Stimulated activated CD8-positive, alpha-beta memory T cell treated with anti-CD3 and anti-CD28 coated beads, Interleukin-4, amount 100 ng/mL, for 24 hours (primary cell): ENCODE measurements at places on chromosomes 7 and 10.

GRCh38 chr7:151725844-151726651 lies 150.9 kb downstream of the PRKAG2 start:
- DNase-seq, result no peak

DNA sequence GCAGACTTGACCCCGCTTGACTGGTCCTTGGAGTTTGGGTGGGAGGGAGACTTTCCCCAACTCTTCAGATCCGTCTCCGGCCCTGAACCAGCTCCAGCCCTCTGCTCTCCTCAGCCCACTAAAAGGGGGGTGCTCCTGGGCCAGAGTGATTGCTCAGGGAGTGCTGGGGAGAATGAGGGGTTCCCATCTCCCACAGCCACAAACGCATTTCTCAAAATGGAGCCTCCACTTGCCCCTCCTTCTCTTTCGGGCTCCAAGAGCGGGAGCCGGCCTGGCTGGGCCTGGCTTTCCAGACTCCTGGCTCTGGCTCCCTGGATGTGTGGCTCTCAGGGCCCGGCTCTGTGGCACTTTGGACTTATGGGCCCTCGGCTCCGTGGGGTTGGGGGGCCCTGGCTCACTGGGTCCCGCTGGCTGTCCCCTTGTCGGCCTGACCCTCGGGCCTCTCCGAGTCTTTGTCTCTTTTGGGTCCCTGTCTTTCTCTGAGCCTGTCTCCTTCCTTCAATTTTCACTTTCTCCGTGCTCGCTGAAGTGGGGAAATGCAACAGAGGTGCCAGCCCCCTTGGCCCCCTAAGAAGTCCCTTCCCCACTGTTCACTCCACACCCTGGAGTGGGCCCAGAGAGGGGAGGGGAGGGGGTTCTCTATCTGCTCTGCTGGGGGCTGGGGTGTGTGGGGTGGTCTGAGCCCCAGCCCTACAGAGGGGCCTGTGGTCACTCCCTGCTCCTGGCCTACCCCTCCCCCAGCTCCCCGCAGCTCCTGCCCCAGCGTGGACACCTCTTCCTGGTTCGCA lies 713 bp downstream of the LZTS2 start:
- no peak for DNase-seq

DNA sequence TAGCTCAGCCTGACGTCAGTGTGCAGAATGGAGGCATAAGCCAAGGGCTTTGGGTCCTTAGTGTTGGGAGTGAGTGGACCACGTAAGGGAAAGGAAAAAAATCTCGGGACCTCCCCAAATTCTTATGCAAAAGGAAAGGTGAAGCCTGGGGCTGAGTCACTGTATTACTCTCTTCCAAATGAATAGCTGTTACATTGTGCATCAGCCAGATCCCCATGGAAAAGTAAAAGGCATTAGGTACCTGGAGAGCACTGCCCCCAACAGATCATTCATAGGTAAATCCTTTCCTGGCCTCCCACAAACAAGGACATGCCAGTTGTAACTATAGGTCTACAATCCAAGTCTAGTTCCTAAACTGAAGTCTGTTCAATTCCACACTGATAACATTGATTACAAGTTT lies 170.5 kb downstream of the C1GALT1 start:
- no peak for DNase-seq

DNA sequence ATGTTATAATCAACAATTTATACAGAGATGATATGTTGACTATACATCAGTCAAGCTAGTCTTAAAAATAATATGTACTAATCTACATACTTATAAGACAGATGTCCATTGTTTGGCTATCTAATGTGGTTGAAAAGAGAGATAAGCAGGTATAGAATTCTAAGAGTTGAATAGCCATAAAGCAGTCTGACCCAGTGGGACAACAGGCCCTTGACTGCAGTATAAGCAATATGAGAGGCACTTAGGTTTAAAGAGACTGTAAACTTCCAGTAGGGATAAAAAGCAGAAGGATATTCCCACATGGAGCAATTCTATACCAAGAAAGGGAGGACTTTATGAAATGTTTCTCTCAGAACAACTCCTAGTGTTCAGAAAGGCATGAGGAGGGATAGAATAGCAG lies 139.3 kb downstream of the ELAPOR2 start:
- no peak for DNase-seq

DNA sequence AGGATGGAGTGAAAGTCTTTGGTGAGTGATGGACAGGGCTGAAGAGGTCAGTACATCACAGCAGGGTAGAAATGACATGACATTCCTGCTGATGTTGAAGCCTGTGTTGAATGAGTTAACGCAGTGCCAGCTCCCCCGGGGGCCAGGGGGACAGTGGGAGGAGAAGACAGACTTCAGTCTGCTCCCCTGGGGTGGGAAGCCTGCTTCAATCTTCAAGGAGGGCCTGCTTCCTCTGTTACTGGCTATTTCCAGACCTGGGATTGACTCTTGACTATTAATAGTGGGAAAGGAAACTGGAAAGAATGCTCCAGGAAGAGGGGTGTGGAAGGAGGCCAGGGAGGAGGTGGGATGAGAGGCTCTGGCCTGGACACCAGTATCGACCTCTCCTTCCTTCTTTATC lies 27.2 kb downstream of the PODXL start:
- no peak for DNase-seq

DNA sequence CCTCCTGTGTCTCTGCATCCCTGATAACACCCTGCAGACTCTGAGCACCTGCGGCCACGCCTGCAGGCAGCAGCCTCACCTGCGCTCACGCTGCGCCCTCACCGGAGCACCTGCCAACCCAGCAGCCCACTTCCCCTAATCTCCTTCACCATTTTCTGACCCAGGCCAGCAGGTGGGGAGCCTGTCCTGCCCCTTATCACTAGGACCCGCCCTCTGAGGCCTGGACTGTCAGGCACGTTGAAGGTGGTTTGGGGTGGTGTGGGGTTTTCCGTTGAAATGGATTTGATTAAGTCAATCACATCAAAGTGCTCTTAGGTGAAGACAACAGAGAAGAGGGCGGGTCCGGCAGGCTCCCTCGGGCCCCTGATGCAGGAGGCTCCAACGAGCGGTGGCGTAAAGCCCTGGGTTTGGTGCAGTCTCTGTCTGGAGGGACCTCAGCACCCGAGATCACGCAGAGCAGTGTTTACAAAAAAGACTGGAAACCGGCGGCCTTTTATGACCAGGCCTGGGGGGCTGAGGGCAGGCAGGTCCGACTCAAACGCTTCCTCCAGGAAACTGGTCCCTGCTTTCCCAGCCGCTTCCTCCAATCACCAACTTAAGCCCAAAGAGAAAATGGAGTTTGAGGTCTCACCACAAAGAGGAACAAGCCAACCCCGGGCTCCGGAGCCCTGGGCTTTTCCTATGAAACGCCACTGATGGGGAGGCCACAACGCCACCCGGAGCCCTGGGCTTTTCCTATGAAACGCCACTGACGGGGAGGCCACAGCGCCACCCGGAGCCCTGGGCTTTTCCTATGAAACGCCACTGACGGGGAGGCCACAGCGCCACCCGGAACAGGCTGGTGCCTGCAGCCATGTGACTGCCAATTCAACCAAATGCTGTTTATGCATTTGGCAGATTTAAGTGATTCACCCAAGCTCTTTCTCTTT lies 45.5 kb downstream of the DPYSL4 start:
- DNase-seq, result no peak

GRCh38 chr7:148127374-148127773 lies 463.2 kb upstream of the C7orf33 start:
- no peak for DNase-seq
